ENCODE measurements at places on chromosomes 3 and 15.
A peak's percentile ranks its signal among the peaks of the same experiment; 100 is the strongest.

GRCh38 chr15:44447772-44448376 is 20.4 kb downstream of the CTDSPL2 start:
- no peak for DNase-seq

DNA sequence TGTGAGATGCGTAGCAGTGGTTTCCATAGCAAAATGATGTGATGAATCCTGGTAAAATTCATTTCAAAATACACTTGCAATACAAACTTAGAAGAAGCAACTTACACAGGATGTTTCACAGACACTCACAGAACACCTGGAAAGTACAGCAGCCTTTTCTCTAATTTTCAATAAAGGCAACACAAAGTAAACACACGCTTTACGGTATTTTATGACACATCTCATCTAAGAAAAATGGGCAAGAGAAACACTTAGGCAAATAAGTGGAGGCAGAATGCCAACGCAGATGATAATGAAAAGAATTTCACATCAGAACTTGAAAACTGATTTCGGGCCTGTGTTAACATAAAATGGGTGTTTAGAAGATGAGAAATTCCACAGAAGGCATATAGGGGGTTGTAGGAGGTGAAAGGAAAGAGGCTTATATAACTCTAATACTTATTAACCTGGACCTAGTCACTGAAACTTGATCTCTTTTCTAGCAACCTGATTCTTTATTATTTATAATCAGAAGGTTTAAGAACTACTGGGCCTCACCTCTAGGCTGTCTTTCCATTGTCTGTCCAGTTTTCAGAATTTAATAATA is 25.6 kb upstream of the MAP3K13 start:
- no peak for DNase-seq

- DNase-seq, result no peak
Measured at GRCh38 chr3:25397150-25397549, 30.9 kb upstream of the RARB start.

- no peak for DNase-seq
Measured at GRCh38 chr15:53576841-53577240, 182.6 kb downstream of the WDR72 start.

GRCh38 chr3:128318275-128318941 is 148.3 kb downstream of the DNAJB8 start:
- DNase-seq, result no peak

DNA sequence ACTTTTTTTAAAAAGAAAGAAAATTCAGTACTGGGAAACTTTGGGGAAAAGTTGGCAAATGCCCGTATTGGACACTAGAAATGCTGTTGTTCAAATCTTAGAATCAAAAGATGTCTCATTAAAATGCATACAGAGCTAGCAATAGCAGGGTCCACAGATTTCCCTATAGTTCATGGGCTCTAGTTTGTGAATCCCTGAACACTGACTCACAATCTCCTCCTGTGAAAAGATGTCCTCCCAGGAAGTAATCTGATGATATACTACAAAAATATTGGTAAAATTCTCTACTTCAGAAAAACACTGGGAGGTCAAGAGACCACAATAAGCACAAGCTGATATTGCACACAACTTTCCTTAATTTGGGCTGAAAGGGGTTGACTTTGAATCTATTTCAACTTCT is 568.4 kb upstream of the ZNF385D start:
- DNase-seq, result no peak

- DNase-seq, result no peak
Measured at GRCh38 chr3:111691293-111691909, 96.3 kb upstream of the ZBED2 start.

GRCh38 chr15:94804613-94805012 is 573.3 kb downstream of the MCTP2 start:
- no peak for DNase-seq

DNA sequence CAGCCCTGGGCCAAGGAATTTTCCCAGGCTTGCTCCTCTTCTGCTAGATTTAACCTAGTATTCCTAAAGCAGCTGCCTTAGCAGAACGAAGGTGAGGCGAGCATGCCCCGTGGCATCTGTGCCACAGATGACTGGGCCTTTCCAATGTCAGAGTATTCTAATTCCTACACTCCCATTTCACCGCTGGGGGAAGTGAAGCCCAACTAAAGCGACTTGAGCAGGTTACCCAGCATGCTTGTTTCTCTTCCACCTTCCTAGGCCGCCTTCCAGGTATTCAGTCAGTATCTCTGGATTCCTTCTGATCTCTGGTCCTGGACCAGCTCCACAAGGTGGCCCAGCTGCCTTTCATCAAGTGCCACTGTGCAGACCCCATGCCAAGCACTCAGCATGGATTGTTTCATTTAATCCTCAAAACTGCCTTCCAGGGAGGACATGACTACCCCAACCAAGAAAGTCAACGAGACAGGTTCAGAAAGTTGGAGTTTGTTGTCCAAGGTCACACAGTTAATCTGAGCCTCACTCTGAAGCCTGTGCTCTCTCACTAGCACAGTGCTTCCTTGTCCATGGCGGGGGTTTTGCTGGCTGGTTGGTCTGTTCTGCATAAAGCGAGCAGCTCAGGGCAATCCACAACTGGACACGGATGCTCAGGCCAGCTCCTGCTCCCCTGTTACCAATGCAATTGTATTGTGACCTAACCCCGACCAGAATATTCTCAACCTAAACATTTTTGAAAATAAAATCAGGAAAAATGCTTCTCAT is 15.1 kb downstream of the MYO5C start:
- DNase-seq, result no peak

DNA sequence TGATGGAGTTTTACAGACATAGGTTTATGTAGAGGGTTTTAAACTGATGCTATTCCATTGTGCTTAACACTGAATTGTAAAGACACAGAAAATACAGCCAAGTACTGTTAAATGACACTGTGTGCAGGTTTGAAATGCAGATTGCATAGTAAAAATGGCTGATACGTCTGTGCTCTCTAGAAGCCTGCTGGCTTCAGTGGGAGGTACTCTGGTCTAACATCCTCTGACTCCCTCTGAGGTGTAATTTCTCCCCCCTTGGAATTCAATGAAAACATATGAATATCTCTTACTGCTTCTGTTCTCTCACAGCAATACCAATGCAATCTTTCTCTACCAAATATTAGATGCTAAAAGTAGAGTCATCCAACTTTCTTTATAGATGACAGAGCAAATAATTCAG is 176.6 kb downstream of the SLC9A9 start:
- DNase-seq, result no peak

DNA sequence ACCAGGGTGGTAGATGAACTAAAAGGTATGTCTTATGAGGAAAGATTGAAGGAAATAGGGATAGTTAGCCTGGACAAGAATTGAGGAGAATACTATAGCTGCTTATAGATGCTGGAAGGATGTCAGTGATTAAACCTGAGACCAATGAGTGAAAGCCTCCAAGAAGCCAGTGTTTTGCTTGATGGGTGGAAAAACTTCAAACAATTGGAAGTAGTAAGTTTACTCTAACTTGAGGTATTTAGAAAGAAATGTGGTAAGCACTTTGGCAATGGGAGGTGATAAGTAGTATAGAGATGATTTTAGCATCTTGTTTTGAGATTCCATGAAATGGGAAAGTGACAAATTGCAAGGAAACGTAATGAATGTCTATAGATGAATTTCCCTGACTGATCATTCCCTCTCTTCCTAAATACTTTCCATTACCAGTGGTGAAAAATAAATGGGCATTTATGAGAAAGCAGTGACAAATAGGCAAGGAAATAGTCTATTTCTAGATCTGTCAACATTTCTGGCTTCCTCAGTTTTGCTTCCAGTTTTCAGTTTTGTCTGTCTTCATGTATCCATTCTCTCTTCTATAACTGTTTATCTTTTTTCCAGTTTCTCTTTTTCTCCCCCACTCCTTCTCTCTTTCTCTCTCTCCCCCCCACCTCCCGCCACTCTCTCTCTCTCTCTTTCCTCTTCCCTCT is 19.2 kb downstream of the SLC15A2 start:
- no peak for DNase-seq

GRCh38 chr3:141147657-141148056 is 84.0 kb upstream of the PXYLP1 start:
- no peak for DNase-seq

- DNase-seq, result no peak
Measured at GRCh38 chr15:59245559-59245958, 38.9 kb downstream of the LDHAL6B start.

- DNase-seq, result no peak
Measured at GRCh38 chr15:75107516-75107907, 84.1 kb downstream of the PPCDC start.

DNA sequence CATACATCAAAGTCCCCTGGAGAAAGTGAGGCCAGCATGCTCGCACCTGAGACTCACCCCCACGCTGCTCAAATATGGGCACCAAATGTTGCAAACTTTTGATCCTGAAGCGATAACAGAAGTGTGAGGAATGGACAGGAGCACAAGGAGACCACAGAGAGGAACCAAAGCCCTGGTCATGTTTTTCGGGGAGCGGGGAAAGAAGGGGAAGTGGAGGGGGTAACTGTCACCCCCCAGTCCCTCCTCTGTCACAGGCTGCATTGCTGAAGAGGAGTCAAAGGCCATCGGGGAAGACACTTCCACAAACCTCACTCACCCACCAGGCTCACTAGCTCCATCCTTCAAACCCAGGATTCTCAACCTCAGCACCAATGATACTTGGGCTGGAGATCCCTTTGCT is 182.4 kb downstream of the UACA start:
- DNase-seq, result no peak

- no peak for DNase-seq
Measured at GRCh38 chr3:53139906-53140846, 9.9 kb upstream of the RFT1 start.

DNA sequence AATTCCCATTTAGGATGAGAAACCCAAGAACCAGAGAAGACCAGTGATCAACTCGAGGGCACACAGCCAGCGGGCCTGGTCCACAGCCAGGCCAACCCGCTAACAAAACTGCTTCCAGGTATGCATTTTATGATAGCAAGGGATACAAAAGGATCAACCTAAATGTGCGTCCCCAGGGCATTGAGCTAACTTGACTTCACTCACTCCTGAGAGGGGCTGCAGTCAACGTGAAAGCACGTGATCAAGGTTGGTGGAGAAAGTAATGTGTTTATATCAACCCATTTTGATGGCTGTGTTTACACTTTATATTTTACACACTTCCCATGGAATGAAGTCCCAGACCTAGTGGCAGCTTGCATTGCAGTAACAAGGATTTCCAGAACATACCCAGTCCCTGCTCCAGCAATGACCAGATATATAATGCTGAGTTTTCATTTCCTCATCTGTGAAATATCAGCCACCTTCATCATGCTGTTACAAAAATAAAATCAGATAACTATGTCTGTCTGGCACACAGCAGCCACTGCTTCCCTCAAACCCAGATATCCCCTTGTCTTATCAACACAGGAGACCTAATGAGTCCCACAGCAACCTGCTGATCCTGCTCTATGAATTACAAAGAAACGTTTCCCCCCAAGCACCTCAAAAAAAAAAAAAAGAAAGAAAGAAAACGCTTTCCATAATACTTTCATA is 2.0 kb downstream of the KLHL6 start:
- DNase-seq, result no peak

GRCh38 chr3:73623346-73623745 is 1.4 kb downstream of the PDZRN3 start:
- DNase-seq, result no peak

GRCh38 chr3:148464246-148464645 is 233.5 kb upstream of the AGTR1 start:
- DNase-seq, result no peak

DNA sequence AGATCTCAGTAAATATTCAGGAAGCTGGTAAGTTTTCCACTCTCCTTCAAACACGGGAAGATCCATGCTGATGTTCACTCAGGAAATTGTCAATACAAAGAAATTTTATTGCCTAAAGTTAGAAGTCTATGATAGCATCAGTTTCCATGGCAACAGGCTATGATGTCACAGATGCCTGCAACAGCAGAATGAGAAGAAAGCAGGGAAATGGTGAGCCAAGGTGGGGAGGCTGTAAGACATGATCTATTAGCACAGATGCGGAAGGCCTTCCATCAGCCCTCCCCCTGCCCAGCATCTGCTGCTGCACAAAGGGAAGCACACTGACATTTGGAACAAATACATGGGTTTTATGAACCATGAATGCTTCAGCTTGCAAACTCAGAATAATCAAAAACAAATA is 28.6 kb downstream of the EPHB1 start:
- no peak for DNase-seq

DNA sequence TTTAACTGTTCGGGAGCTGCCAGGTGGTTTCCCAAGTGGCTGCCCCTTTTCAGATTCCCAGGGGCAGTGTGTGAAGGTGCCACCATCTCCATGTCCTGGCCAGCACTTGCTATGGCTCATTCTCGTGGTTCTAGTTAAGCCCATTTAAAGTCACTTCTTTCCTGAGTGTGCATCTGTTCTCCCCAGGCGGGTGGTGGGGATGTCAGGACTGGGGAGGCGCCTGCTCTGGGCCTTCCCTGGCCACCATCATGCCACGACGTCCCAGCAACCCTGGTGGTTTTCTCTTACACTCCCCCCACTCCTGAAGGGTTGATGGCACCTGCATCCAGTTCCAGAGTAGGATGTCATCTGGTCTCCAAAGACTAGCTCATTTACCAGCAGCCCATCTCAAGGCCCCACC is 56.8 kb upstream of the TAMM41 start:
- no peak for DNase-seq

GRCh38 chr3:108098003-108098370 is 7.2 kb upstream of the CD47 start:
- DNase-seq, result no peak

GRCh38 chr3:123952844-123953520 is 8.0 kb downstream of the CCDC14 start:
- no peak for DNase-seq

GRCh38 chr3:13229273-13229949 is 156.2 kb upstream of the IQSEC1 start:
- DNase-seq, result no peak

- no peak for DNase-seq
Measured at GRCh38 chr3:50480471-50480870, 23.0 kb downstream of the CACNA2D2 start.

- DNase-seq, result peak; percentile 49
Measured at GRCh38 chr15:101006931-101007691, 88.0 kb downstream of the LRRK1 start.

DNA sequence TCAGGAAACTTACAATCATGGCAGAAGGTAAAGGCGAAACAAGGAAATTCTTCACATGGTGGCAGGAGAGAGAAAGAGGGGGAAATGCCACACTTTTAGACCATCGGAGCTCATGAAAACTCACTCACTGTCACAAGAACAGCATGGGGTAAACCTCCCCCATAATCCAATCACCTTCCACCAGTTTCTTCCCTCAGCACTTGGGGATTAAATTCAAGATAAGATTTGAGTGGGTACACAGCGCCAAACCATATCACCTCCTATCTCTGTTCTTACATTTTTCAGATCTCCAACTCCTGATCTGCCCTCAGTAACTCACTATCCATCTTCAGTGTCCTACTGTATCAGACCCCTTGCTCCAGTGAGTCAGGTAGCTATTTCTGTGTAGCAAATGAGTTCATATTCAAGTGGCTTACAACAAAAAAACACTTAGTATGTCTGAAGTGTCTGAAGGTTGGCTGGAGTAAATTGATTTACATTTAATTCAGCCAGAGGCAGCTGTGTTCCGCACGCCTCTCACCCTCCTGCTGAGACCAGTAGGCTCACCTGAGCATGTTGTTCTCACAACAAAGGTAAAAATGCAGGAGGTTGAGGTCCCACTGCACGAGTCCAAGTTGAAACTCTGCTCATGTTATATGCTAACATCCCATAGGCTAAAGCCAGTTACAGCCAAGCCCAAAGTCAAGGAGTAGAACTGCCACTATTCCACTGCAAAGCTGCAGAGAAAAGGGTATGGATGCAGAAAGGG is 180.7 kb upstream of the LMCD1 start:
- peak; percentile 70 for DNase-seq

- DNase-seq, result no peak
Measured at GRCh38 chr15:68364028-68364659, 67.8 kb downstream of the ITGA11 start.
